ENCODE measurements at places on chromosomes 13 and 19. TPM values are rescaled to one million over a fixed set of nuclear protein-coding genes. Genes with fewer than 3 reads are reported as not detected.

Gene SLC8A2
- total RNA-seq, result 10.7 TPM

Gene PALM3
- 13.5 TPM for total RNA-seq

GRCh38 chr19:58128041-58128685, 22.4 kb downstream of the ZNF329 start:
- H3K27me3 ChIP-seq, result no peaks in the 10 kb centered on the region
- H3K36me3 ChIP-seq, result peaks cover 67% of the 10 kb centered on the region
- H3K27ac ChIP-seq, result no peak overlapping the region
- no peaks in the 10 kb centered on the region for H3K4me1 ChIP-seq
- no peak overlapping the region for H3K4me3 ChIP-seq

- peak; percentile 75 for DNase-seq
- H3K27me3 ChIP-seq, result no peaks in the 10 kb centered on the region
- H3K36me3 ChIP-seq, result no peaks in the 10 kb centered on the region
- H3K4me1 ChIP-seq, result no peaks in the 10 kb centered on the region
These were observed 7.9 kb upstream of the LINGO3 start for GRCh38 chr19:2315818-2316353.

GRCh38 chr13:25608181-25608580, 236.4 kb downstream of the ATP8A2 start:
- H3K4me1 ChIP-seq, result no peaks in the 10 kb centered on the region
- no peak overlapping the region for H3K27ac ChIP-seq
- DNase-seq, result no peak
- H3K4me3 ChIP-seq, result no peak overlapping the region
- H3K27me3 ChIP-seq, result no peaks in the 10 kb centered on the region
- peaks cover 12% of the 10 kb centered on the region for H3K36me3 ChIP-seq

DNA sequence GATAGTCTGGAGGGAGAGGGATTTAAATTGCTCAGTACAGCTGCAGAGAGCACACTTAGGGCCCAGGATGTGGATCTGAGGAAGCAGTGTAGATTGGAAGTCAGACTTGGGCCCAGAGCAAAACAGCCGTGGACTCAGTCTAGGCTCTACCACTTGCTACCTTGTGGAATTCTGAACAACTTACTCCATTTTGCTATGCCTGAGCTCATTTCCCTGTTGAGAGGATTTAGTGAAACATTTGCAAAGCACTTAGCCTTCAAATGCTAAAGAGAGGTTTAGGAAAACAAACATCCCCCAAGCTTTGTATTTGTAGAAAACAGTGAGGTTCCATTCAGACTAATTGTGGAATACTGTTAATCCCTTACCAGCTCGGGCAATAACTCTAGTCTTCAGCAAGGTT, 453.4 kb upstream of the ZNF507 start:
- H3K4me3 ChIP-seq, result no peak overlapping the region
- no peaks in the 10 kb centered on the region for H3K27me3 ChIP-seq
- no peaks in the 10 kb centered on the region for H3K4me1 ChIP-seq
- DNase-seq, result no peak
- peaks cover 8% of the 10 kb centered on the region for H3K36me3 ChIP-seq

GRCh38 chr13:94481941-94482340, 2.5 kb upstream of the DCT start:
- no peaks in the 10 kb centered on the region for H3K27me3 ChIP-seq
- DNase-seq, result no peak
- H3K36me3 ChIP-seq, result no peaks in the 10 kb centered on the region
- H3K4me1 ChIP-seq, result no peaks in the 10 kb centered on the region
- no peak overlapping the region for H3K4me3 ChIP-seq
- H3K27ac ChIP-seq, result no peak overlapping the region

DNA sequence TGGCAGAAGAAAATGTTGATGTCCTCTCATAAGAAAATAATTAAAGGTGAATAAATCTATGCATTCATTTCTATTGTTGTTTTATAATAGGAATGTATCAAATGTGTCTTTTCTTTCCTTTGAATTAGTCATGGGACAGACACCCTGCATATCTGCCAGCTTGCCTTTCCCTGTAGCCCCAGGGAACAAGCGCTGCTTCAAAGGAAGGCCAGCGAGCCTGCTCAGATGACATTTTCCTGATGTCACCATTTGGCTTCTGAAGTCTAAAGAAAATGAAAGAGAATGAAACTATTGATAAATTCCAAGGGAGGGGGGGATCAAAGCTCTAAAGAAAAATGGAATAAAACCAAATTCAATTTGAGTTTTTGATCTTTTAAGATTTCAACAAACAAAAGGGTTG, 574.8 kb downstream of the IRS2 start:
- no peaks in the 10 kb centered on the region for H3K36me3 ChIP-seq
- no peaks in the 10 kb centered on the region for H3K4me1 ChIP-seq
- DNase-seq, result no peak
- no peak overlapping the region for H3K4me3 ChIP-seq

DNA sequence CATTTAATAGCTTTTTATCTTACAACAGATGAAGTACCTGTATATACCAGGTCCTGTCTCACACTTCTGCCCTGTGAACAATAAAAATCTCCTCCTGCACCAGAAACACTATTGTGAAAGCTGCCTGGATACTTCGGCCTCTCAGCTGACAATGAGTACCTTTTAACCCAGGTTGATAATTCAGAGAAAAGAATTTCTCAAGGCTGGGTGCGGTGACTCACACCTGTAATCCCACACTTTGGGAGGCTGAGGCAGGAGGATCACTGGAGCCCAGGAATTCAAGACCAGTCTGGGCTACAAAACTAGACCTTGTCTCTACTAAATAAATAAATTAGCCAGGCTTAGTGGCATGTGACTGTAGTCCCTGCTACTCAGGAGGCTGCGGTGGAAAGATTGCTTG, 65.3 kb upstream of the TM9SF2 start:
- H3K4me1 ChIP-seq, result peaks cover 9% of the 10 kb centered on the region
- no peak overlapping the region for H3K27ac ChIP-seq
- H3K36me3 ChIP-seq, result 0 out of 2 replicates have a peak, but pooled peaks cover 3% of the 10 kb centered on the region
- H3K27me3 ChIP-seq, result no peaks in the 10 kb centered on the region
- H3K4me3 ChIP-seq, result no peak overlapping the region

DNA sequence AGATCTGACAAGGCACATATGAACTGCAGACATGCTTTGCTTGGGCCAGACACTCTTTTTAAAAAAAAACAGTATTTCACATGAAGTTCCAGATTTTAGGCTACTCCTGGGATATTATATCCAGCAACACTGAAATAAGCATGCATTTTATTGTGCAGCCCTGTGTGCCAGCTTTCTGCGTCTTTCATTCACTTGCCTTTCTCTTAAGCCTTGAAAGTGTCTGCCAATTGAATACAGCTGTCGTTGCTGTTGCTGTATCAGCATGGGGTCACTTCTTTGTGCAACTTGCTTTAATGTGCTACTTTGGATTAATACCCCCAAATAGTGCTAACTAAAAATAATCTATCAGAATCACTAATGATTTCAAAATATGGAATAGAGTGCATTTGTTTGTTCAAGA, 657.8 kb downstream of the SLITRK6 start:
- H3K4me3 ChIP-seq, result no peak overlapping the region
- no peak for DNase-seq
- peaks cover 5% of the 10 kb centered on the region for H3K4me1 ChIP-seq

Measured in H9 (cell line).